IgD-negative memory B cell (primary cell): ENCODE measurements at places on chromosomes 12 and 14. TPM values are rescaled to one million over a fixed set of nuclear protein-coding genes. Genes with fewer than 3 reads are reported as not detected.

AKAP5 gene
- polyA plus RNA-seq: 0.66 TPM

ASCL1 gene
- not detected for polyA plus RNA-seq

HOXC5 gene
- polyA plus RNA-seq: not detected

DAZAP2 gene
- polyA plus RNA-seq: 1,104 TPM

SSPN gene
- polyA plus RNA-seq: 149 TPM

TPH2 gene
- polyA plus RNA-seq: not detected

HVCN1 gene
- 441 TPM for polyA plus RNA-seq

KRT7 gene
- not detected for polyA plus RNA-seq

EXOC3L4 gene
- polyA plus RNA-seq: not detected

KLRB1 gene
- polyA plus RNA-seq: 5.7 TPM

KSR2 gene
- not detected for polyA plus RNA-seq

PRB2 gene
- not detected for polyA plus RNA-seq

ERGIC2 gene
- polyA plus RNA-seq: 61.7 TPM

ADGRD1 gene
- polyA plus RNA-seq: 0.50 TPM

ERP27 gene
- polyA plus RNA-seq: 1.9 TPM

SLC4A8 gene
- polyA plus RNA-seq: 0.53 TPM

TBX5 gene
- polyA plus RNA-seq: not detected

BICDL1 gene
- 1.1 TPM for polyA plus RNA-seq

EPYC gene
- polyA plus RNA-seq: not detected

NOVA1 gene
- polyA plus RNA-seq: not detected

HOXC4 gene
- polyA plus RNA-seq: 2.3 TPM

BRF1 gene
- 8.4 TPM for polyA plus RNA-seq

TBC1D30 gene
- not detected for polyA plus RNA-seq

TSPAN9 gene
- not detected for polyA plus RNA-seq

CD163L1 gene
- polyA plus RNA-seq: not detected

CLEC9A gene
- polyA plus RNA-seq: not detected
